ENCODE measurements at places on chromosomes 6 and 20.

DNA sequence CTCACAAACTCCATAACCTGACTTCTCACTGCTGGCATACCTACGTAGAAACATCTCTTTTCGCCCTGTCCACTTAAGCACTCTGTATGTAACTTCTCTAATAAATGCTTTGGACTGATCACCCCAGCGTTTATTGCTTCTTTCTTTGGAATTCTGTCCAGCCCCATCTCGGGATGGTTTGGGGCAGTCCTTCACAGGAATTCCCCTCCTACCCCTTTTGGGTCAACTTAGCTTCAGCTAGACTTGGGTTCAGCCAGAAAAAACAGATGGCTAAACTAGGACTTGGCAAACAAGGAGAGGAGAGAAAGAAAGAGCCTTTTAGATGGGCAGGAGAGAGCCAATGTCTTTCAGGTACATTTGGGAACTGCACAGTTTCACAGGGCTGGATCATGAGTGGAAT, 3.9 kb upstream of the LTV1 start:
- DNase-seq, result no peak

DNA sequence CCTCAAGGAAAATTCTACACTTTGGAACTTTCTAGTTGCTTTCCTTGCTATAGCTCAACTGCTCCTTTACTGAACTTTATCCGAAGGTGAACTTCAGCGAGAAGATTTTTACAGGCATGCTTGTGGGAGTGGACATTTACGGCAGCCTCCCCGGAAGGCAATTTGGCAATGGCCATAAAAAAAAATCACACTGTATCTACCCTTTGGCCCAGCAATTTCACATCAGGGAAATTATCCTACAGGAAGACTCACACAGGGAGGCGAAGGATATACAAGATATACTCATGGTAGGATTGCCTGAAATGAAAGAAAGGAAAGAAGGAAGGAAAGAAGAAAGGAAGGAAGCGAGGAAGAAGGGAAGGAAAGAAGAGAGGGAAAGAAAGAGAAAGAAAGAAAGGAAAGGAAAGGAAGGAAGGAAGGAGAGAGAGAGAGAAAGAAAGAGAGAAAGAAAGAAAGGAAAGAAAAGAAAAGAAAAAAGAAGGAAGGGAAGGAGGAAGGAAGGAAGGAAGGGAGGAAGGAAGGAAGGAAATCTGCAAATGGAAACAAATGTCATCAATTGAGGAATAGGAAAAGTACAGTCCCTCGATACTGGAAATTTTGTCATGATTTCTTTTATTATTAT, 25.7 kb downstream of the OVOL2 start:
- no peak for DNase-seq

GRCh38 chr20:46230801-46231282, 77.5 kb downstream of the CDH22 start:
- DNase-seq, result peak; percentile 44

DNA sequence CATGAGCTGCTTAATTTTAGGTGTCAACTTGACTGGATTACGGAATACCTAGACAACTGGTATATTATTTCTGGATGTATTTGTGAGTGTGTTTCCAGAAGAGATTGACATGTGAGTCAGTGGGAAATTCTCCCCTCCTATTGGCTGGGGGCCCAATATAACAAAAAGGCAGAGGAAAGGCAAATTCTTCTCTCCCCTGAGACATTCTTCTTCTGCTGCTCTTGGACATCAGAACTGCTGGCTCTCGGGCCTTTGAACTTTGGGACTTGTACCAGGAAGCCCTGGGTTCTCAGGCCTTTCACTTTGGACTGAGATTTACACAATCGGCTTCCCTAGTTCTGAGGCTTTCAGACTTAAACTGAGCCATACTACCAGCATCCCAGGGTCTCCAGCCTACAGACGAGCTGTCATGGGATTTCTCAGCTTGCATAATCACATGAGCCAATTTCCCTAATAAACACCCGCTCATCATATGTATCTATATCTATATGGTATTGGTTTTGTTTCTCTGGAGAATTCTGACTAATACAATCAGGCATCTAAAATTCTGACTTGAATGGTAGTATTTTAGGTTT, 7.6 kb upstream of the BTN3A3 start:
- DNase-seq, result no peak

GRCh38 chr6:11804701-11805100, 26.1 kb upstream of the ADTRP start:
- no peak for DNase-seq

- DNase-seq, result peak; percentile 49
Measured at GRCh38 chr6:154732538-154733182, 556 bp upstream of the SCAF8 start.

- no peak for DNase-seq
Measured at GRCh38 chr6:29974901-29975560, 32.7 kb downstream of the HLA-A start.

DNA sequence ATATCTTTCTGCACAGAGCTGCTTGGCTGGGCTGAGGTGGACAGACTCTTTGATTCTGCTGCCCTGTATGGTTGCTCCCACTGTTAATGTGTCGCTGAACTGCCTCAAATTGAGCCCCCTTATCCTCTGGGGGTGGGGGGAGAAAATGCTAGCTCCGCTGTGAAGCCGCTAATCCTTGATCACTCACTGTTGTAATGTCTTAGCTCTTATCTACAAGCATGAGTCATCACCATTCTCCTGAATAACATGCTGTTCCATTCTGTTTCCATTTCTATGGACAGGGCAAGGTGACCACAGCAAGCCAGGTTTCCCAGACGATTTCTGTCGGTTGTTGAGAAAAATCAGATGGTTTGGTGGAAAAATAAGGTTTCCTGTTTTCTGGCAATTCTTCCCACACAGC, 218.4 kb upstream of the GGTLC1 start:
- DNase-seq, result no peak

GRCh38 chr20:21583486-21584168, 69.8 kb upstream of the NKX2-2 start:
- no peak for DNase-seq

DNA sequence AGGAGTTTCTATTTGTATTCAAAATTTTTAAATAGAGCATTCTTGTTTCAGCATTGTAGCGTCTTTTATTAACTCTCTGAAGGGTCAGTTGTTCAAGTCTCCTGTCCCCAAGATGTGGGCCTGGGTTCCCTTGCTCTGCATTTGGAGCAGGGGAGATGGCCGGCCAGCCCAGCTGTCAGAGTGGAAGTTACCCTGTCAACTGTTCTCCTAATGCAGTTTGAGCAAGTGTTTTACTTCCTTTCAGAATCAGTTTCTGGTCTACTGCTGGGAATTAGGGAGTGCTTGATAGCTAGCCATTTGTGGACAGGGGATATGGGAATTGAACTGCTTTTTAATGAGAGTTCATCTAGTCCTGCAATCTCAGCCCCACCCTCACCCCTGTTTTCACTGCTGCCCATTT, 116.6 kb downstream of the QKI start:
- DNase-seq, result no peak

- peak; percentile 89 for DNase-seq
Measured at GRCh38 chr6:36788768-36789167, 50.5 kb downstream of the CPNE5 start.

- DNase-seq, result no peak
Measured at GRCh38 chr20:13996265-13996664, 949 bp downstream of the MACROD2 start.

GRCh38 chr6:55499591-55499990, 79.4 kb downstream of the HMGCLL1 start:
- no peak for DNase-seq

GRCh38 chr6:112252571-112253497, 1.5 kb downstream of the LAMA4 start:
- DNase-seq, result peak; percentile 43
